ENCODE measurements at places on chromosomes 2 and 18.

DNA sequence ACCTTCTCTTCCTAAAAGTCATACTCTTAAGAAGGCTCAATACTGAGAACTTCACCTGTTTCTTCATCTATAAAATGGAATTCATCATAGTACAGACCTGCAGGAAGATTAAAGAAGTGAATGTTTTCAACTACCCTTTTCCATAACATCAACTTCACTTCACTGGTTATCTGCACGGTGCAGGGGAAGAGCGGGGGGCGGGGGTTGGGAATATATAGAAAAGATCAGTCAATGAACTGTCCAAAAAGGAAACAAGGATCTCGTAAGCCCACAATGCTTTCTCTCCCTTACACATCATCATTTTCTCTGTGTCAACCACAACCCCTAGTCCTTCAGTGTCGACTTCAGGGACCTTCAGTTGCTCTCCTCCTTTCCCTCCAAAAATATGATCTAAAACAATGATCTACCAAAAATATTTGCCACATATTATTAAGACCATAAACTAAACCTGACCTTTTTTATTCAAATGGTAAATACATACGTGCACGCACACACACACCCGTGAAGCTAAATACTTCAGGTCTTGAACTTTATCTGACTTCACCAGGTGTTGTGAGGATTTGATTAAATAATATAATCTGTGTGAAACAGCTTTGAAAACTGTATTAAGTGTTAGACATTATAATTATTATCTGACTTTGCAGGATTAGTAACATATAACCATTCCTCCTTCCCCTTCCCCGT, 4.9 kb downstream of the MBOAT2 start:
- DNase-seq, result no peak

GRCh38 chr2:14072338-14072737, 560.2 kb upstream of the LRATD1 start:
- no peak for DNase-seq

- no peak for DNase-seq
These were observed 42.4 kb upstream of the C1GALT1C1L start for GRCh38 chr2:43718530-43719124.

GRCh38 chr2:153388246-153388645, 90.3 kb downstream of the RPRM start:
- no peak for DNase-seq

DNA sequence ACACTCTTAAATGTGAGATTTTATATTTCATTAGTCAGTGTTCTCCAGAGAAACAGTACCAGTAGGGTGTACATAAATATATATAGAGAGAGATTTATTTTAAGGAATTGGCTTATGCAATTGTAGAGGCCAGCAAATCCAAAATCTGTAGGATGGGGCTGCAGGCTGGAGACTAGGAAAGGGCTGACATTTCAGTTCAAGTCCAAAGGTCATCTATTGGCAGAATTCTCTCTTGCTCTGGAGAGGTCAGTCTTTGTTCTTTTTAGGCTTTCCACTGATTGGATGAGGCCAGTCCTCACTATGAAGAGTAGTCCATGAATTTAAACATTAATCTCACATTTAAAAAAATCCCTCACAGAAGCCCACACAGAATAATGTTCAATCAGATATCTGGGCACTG, 170.8 kb upstream of the NCKAP5 start:
- DNase-seq, result no peak

- no peak for DNase-seq
These were observed 3.5 kb upstream of the MSH6 start for GRCh38 chr2:47779426-47779790.
